HTR-8/SVneo (cell line): ENCODE measurements at places on chromosomes 2 and 18.

GRCh38 chr2:1226766-1227165 lies 186.5 kb upstream of the TPO start:
- no peak for DNase-seq

DNA sequence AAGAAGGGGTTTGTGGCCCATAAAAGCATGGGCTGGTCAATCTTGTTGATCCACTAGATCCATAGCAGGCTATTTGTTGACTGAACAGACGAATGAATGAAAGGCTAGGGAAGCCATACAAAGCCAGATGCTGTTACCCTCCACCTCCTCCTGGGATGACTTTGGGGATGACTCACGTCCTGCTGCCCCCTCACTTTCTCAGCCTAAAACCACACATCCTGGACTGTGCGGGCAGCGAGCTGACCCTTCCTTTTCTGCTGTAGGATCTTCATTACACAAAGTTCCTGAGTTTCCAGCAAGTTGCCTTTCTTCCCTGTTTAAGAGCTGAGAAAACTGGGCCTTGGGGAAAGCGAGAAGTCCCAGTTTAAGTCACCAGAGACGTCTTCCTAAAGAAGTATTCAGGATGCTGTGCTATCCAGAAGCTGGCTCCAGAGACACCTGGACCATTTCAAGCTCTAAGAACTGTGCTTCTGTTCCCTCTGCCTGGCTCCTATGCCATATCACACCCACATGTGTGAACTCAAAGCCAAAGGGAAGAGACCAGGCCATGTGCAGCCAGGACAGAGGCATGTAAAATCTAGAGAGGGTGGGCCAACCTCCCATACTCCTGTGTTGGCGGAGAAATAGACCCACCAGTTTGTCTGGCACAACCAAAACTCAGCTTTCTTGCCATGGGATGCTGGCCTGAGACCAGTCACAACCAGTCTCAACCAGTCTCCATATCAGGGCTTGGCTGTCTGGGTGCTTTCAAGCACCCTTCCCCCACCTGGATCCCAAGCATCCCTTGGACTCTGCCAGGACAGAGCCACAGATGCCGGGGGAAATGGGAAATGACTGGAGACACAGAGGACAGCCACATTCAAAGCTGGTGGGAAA lies 4.7 kb upstream of the SLC20A1 start:
- peak; percentile 75 for DNase-seq

- DNase-seq = no peak
Measured at GRCh38 chr18:7523772-7524171, 43.3 kb upstream of the PTPRM start.

- DNase-seq = no peak
Measured at GRCh38 chr2:172329416-172329773, 98.0 kb upstream of the ITGA6 start.

- DNase-seq = no peak
Measured at GRCh38 chr2:46569061-46569560, 89.7 kb downstream of the TMEM247 start.

DNA sequence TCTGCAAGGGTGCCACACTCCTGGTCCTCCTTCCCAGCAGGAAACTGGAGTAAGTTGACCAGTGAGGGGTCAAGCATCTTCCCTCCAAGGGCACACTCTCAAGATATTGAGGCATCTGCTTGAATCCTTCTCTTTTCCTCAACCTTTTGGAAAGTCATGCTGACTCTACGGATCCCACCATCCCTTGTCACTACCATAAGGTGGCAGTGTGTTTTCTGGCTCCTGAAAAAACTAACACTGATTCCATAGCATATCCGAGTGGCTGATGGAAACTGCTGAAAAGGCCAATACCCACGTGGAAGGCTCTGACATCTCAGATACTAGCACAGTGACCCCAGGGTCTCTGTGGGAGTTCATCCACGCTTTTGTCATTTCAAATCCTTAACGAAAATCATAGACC lies 37.1 kb downstream of the GPR45 start:
- DNase-seq = no peak

DNA sequence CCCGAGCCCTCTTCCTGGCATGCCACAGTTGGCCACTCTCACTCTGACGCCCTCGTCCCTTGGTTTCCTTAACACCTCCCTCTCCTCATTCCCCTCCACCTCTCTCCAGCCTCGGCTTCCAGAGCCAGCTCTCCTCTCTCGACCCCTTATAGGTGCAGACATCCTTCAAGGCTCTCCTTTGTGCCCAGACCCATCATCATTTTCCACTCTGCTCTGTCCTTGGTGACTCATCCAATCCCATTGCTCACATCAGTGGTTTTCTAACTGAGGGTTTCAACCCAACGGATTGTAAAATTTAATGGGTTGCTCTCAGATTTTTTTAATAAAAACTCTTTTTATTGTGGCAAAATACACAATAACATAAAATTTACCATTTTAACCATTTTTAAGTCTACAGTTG lies 6.2 kb downstream of the ST8SIA5 start:
- DNase-seq = no peak

- DNase-seq = no peak
Measured at GRCh38 chr2:98654699-98655495, 46.5 kb downstream of the UNC50 start.

GRCh38 chr2:54673501-54673998 lies 49.9 kb upstream of the EML6 start:
- DNase-seq = no peak

DNA sequence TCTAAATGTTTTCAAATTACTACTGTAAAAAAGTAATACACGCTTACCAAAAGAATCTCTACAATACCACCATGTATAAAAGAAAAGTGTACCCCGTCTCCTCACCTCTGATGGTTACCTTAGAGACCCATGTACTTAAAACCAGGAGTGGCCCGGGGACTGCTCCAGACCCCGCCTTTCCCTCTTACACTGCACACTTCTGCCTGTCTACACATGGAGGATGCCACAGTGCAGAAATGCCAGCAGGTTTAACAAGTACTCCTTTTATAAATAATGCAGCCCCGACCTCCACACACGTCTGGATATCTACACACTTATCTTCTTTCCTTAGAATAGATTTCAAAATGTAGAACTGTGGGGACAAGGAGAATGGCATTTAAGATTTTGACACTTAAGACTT lies 5.3 kb downstream of the HDAC4 start:
- no peak for DNase-seq

DNA sequence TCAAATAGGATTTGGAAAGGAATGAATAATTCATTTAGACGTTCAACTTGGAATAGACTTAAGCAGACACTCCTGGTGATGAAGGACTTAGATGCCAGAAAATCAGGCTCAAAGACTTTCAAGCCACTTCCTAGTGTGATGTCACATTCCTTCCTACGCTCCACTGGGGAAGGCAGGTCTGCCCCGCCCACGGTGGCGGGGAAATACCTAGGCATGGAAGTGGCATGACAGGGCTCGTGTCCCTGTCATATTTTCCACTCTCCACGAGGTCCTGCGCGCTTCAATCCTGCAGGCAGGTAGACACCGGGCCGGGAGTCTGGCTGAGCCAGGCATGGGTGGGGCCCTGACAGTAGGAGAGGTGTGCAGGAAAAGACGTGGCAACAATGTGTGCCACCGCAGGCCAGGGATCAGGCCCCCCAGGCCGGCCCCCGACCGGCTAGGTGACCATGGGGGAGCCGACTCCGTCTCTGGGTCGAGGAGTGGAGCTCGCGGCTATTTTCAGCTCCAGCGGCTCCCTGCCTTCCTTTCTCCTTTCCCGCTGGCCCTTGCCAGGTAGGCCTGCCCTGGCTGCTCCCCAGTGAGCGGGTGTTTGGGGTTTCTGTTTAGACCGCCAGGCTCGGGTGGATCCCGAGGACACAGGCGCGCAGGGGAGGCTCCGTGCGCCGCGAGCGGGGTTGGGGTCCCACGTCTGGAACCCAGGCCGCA lies at the start of gene IL1RL2:
TSS of gene IL1RL2 (plus strand) at position 233 of the 705 bp plus-strand sequence. CDS start 845 bp downstream, outside the sequence.
- no peak for DNase-seq

DNA sequence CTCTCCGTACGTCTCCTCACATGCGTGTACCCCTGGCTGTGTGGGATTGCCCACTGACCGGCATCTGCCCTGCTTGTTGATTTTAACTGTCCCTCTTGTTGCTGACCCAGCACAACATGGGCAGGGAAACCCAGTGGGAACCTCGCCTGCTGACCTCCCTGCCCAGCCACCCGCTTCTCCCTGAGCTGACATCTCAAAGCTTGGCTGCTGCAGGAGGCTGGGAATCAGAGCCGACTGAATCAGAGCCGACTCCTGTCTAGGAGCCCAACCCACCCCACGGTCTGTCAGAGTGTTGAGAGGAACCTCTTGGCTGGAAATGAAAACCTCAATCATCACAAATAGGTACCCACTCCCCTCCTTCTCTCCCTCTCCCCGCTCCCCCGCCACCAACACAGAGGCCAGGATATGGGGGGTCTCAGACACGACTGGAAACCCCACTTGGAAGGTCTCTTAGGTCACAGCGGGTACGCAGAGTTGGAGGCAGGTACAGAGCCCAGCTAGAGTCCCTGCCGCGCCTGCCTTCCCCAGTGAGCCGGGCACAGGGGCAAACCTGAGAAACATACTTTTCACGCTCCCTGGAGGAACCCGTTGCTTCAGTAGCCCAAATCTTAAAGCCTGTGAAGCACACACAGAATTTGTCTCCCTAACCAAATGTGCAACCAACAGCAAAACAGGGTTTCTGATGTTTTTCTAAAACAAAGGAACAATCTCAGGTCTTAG lies 784 bp downstream of the EDAR start:
- DNase-seq = no peak

DNA sequence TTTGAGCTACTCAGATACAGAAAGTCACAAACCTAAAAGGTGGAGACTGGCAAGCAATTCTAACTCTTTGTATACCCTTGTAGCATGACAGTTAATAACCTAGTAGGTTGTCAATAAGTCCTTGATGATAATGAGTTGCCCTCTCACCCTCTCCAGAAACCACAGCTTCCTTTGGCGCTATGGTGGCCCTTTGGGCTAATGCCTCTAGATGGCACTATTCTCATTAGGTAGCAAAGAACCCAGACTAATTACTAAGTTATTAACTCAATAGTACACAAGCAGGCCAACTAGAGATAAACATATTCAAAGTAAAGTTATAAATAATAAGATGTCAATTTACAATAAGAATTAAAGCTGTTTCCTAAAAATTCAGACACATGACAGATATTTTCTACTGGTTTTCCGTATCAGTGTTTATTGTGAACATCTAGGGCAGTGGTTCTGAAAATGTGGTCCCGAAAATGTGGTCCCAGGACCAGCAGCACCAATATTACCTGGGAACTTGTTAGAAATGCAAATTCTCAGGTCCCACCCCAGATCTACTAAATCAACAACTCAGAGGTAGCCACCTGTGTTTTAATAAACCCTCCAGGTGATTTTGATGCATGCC lies 41.1 kb downstream of the LDAH start:
- DNase-seq = peak; percentile 29

GRCh38 chr2:231357048-231357447 lies 38.5 kb upstream of the B3GNT7 start:
- DNase-seq = no peak

GRCh38 chr2:145846982-145847381 lies 1327.1 kb upstream of the ZEB2 start:
- DNase-seq = no peak

- DNase-seq = no peak
Measured at GRCh38 chr2:188787658-188788240, 186.4 kb upstream of the COL3A1 start.

GRCh38 chr18:50987261-50987660 lies 19.4 kb downstream of the ELAC1 start:
- no peak for DNase-seq

DNA sequence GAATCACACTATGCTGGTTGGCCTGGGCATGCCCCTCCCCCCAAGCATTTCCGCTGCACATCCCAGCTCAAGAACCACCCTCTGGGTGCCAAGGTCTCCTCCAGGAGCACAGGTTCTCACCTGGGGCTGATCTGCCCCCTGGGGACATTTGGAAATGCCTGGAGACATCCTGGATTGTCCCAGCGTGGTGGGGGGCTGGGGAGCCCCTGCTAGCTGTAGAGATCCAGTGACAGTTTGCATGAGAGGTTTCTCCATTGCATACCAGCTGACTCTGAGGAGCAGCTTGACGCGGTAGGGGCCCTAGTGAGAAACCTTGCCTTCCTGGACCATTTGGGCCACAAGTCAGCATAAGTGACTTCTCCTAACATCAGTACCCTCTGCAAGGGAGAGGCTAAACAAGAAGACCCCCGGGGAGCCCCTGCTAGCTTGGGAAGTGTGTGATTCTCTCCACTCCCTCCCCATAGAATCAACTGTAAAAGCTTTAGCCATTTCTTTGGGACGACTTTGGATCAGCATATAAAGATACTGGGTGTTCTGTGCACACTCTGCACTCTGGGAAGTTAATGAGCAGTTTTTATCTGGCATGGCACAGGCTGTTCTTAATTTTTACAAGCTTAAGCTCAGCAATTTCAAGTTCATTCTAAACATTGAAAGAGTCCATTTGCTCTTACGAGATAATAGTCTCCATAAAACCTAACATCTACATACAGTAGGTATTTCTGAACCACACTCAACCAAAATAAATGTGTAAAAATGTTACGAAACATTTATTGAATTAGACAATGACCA lies 94.1 kb downstream of the GBX2 start:
- no peak for DNase-seq

DNA sequence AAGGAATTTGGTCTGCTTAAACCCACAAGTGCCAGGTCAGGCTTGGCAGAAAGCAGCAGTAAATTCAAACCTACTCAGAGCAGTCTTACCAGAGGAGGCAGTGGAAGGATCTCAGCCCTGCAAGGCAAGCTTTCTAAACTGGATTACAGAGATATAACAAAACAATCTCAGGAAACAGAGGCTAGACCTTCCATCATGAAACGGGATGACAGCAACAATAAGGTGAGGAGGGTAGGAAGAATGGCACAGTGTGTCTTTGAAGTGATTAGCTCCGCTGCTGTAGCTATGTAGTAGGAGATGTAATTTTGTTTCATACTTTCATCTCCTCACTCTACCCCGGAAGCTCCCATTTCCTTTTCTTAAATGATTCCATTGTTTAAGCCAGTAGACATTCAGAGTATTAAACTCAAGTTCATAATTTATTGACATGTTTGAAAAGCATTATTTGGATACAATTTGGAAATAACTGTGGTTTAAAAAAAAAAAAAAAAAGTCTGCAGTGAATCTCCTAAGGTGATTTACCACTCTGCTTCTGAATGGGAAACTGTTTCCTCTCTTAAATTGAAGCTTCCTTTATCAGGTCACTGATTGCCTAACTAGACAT lies 29.4 kb upstream of the DYSF start:
- DNase-seq = no peak

DNA sequence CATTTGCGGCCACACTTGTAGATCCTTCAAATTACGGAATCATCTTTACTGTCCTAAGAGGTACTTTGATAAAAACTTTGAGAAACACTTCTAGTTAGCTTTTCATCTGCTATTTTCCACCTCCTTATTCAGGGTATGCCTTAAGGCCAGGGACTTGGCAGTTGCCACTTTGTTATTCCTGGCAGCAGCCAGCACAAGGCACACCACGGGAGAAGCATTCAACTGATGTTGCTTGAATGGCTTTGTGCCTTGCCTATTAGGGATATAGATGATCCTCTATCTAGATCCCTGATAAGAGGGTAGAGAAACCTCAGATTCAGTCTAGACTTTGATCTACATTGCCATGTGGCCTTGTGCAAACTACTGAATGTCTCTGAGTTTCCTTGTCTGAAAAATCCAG lies 70.3 kb upstream of the EPHA4 start:
- DNase-seq = no peak

- peak; percentile 90 for DNase-seq
Measured at GRCh38 chr2:98912221-98912851, 23.7 kb downstream of the CRACDL start.

GRCh38 chr2:36572054-36572718 lies 25.8 kb downstream of the FEZ2 start:
- no peak for DNase-seq
